ENCODE measurements at places on chromosomes 12 and 14.
A peak's percentile ranks its signal among the peaks of the same experiment; 100 is the strongest.

- DNase-seq, result no peak
These were observed 105.2 kb upstream of the EGLN3 start for GRCh38 chr14:34056046-34056445.

GRCh38 chr12:109994401-109995175 lies 1.6 kb downstream of the GIT2 start:
- DNase-seq, result peak; percentile 48

DNA sequence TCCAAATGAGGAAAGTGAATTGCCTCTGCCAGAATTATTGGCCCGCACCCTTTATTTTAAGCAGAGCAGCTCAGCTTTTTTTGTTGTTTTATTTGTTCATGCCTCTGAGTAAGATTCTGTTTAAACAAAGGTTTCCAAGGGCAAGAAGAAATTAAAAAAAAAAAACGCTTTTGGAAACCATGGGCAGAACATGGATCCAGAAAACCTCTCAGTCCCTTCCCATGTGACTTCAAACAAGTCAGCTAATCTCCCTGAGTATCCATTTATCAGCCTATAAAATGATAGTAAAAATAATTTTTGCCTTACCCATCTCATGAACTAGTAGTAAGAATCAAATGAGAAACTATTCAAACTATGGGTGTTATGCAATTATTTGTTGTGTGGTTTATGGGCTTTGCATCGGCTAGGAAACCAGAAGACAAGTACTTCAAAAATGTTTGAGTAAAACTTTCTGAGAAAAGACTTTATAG lies 27.6 kb downstream of the KITLG start:
- DNase-seq, result no peak

- no peak for DNase-seq
These were observed 21.7 kb downstream of the SNRNP35 start for GRCh38 chr12:123479442-123480180.

- no peak for DNase-seq
These were observed 81.4 kb upstream of the KRAS start for GRCh38 chr12:25332143-25332542.

DNA sequence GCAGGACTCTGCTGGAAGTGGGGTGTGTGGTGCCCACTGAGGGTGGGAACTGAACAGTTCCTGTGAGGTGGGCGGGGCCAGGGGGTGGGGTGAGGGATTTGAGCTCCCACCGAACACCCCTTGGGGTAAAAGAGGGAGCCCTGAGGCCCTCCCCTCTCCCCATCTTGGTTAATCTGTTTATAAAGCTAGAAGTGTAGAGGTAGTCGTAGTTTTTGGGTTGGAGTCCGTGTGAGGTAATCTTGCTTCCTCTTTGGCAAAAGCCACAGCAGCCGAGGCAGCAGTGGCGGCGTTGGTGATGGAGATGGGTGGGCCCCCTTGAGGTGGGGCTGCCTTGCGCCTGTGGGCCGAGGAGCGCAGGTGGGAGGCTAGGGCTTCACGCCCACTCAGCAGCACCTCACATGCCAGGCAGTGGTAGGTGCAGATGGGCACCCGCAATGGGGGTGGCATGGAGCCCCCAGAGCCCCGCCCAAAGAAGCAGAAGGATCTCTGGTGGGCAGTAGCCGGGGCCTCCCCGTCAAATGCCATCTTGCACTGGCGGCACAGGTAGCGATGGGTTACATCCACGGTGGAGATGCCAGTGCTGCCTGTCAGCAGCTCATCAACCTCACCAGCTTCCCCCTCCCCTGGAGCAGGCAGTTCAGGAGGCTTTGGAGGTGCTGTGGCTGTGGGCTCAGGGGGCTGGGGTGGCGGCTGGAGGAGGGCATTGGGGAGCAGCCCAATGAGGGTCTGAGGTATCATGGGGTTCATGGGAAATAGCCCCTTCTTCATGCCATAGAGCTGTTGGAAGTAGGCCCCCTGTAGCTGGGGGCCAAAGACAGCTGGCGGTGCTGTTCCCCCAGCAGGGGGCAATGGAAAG lies 29.6 kb downstream of the ZFHX2 start:
- no peak for DNase-seq

GRCh38 chr12:86663173-86663572 lies 407.0 kb upstream of the MGAT4C start:
- no peak for DNase-seq

- no peak for DNase-seq
These were observed 1.2 kb downstream of the SLCO1C1 start for GRCh38 chr12:20696181-20696905.

DNA sequence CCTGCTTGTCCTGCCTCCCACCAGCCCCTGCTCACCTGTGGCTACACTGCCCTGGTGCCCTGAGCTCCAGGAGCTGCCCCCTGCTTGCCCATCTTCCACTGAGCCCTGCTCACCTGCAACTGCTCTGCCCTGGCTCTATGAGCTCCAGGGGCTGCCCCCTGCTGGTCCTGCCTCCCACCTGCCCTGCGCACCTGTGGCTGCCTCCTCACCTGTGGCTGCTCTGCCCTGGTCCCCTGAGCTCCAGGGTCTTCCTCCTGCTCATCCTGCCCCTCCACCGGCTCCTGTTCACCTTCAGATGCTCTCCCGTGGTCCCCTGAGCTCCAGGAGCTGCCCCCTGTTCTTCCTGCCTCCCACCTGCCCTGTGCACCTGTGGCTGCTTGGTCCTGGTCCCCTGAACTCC lies 247.6 kb downstream of the TMEM121 start:
- DNase-seq, result no peak

GRCh38 chr12:103178366-103179080 lies 221.0 kb downstream of the ASCL1 start:
- no peak for DNase-seq

GRCh38 chr12:59322473-59322872 lies 273.4 kb upstream of the SLC16A7 start:
- DNase-seq, result no peak

DNA sequence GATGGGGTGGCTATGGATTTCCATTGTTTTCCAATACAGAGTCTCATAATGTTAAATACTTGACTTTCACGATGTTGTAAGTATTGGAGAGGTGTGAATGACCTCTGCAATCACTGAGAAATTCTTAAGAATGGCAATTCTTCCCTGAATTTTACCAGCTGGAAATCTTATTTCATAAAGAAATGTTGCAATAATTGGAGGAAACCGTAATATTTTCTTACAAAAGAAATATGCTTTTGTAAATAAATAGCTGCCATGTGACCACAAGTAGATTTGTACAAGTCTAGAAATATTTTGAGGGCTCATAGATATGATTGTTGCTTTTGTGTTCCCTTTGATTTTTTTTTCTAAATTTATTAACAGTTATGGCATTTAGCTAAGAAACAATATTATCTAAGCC lies 308.7 kb upstream of the ATP2B1 start:
- DNase-seq, result no peak

DNA sequence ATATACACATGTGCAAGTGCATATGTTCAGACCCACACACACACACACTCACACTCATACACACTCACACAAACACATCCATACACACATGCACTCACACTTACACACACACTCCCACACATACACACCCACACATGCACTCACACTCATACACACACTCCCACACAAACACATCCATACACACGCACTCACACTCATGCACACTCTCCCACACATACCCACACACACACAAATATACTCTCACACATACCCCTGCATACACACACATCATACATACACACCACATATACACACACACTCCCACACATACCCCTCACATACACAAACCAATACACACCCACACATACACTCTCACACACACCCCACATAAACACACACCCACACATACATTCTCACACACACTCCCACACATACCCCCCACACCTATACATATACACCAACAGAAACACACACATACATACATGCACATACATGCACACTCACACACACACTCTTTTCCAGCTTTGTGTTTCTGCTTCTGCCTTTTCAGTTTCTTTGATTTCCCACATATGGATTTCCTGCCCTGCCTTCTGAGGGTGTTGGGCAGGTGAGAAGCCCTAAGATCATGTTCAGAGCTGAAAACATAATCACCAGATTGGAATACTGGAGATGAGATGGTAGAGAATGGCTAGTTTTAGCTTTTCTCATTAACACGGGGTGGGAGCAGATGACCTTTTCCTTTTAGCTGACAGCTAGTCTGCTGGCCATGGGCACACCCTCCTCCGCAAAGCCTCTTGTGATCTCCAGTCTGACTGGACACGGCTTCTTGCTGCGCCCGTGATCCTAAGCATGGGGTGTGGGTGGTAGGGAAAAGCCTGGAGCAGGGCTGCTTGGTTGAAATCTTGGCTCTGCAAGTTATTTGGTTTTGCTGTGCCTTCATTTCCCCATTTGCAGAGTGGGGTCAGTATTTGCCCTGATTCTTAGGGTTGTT lies 214.0 kb downstream of the CHST11 start:
- DNase-seq, result no peak

DNA sequence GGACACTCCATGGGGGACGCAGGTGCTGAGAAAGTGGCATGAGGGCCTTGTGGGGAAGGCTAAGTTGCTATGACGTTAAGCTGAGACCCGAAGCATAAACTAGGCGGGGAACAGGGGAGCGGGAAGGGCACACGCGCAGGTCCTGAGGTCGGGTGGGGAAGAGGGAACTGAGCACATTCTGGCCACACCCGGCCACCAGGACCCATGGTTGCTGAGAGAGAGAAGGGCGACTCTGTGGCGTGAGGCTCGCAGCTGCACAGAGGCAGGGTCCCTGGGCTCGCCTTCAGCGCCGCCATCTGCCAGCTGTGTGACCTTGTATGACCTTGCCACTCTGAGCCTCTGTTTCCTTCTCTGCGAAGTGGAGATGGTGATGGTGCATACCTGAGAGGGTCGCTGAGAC lies 182.5 kb downstream of the PHETA1 start:
- DNase-seq, result no peak

DNA sequence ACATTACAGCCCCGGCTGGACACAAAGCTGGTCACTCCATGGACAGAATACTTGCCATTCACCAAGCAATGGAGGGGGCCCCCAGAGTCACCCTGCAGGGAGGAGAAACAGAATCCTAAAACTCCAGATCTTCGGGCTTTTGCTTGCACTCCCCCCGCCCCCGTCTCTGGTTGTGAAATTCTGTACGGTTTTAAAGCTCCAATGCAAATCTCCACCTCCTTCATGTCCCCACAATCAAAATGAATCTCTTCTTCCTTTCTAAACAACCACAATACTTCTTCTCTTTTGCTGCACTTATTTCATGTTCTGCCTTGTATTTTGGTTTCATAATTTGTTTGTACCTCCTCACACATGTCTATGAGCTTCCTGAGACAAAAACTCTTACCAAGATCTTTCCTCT lies 5.8 kb upstream of the BIN2 start:
- DNase-seq, result no peak

GRCh38 chr14:23186913-23187654 lies 3.6 kb upstream of the SLC7A8 start:
- peak; percentile 44 for DNase-seq

DNA sequence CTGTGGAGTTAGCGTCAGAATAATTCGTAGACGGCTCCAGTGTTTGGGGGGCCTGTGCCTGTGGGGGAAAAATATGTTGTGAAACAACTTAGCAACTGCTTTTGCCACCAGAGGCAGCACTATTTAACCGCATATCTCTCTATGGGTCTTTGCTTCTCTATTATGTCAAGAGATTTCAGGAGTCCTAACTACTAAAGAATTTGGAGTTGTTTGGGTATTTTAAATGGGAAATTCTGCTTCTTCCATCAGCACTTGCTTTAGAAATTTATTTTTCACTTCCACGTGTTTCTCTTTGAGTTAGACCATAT lies 594 bp upstream of the CLEC14A start:
- DNase-seq, result no peak

DNA sequence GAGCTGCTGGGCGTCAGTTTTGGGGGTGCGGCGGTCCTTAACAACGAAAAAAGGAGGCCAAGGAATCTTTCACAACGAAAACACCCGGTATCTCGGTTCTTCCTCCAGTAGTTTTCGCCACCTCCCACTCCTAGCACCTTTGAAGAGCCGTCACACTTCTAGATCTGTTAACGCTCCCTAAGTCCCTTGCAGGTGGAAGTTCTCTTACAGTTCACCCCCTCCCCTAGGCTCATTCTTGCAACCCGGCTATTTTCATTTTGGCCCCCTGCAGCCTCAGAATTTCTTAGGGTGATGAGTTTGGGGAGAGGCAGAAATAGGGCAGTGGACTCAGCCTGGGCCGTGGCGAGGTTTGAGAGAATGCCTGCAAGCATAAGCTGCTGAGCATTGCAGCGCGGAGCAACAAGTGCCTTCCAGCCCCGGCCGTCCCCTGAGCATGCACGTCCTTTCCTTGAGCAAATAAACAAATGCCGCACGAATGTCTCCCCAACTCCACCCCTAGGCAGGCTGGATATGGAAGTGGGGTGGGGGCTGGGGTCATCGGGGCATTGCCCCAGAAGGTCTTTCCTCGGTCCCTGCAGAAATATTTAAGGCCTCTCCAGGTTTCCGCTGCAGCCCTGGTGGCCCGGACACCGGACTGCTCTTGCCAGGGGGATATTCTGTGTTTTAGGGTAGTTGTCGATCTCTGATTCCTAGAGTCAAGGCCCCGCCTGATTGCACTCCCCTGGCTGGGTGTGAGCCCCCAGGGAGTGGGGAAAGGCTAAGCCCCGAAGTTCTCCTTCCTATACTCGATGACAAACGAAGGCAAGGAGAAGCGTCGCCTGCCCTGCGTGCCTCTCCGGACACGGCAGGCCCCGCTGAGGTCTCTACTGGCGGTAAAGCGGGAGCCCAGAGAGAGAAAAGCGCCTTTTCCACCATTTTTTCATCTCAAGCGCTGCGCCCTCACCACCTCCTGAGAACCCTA lies 1.6 kb downstream of the RFX4 start:
- DNase-seq, result no peak

GRCh38 chr12:50925920-50926319 lies 26.4 kb upstream of the HIGD1C start:
- no peak for DNase-seq

DNA sequence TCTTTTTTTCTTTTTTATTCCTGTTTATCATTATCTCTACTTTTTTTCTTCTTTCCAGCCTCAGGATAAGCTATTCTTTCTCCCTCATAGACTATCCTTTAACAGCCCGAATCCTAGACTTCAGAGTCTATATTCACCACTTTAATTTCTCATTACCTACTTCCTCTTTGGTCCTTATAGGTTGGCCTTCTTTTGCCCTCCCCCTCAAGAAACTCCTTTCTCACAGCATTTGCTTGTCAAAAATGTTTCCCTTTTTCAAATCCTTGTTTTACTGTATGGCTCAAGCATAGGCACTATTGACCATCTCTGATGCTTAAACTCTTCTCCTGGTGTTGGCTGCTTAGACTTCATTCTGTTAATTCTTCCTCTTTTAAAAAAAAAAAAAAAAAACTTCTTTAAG lies 52.5 kb downstream of the KIAA0586 start:
- DNase-seq, result no peak

DNA sequence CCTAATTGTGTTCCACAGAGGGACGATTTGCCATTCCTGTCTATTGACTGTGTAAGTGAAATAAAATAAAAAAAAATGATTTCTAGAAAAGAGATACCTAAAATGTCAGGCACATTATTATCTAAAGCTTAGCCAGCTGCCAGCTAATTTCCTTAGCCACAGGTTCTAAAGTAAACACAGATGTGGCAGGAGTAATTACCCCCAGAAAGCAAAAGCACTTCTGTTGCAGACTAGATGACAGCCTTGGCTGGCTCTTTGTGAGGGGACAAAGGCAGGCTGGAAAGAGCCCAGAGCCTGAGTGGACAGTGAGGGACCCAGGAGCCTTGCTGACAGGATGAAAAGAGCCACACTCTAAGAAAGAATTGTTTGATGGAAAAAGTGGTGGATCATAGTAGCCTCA lies 418.1 kb downstream of the LRIG3 start:
- no peak for DNase-seq
